Activated T-helper 1 cell treated with Interleukin-2 at 50 U/mL for 16 hours (primary cell): ENCODE measurements at places on chromosomes 13 and 19.
A peak's percentile ranks its signal among the peaks of the same experiment; 100 is the strongest.

- no peak for DNase-seq
These were observed 158.8 kb upstream of the DACH1 start for GRCh38 chr13:72025836-72026235.

- no peak for DNase-seq
These were observed 118.4 kb upstream of the SLC7A1 start for GRCh38 chr13:29713839-29714238.

- DNase-seq: no peak
These were observed 6.7 kb downstream of the EXOC3L2 start for GRCh38 chr19:45238556-45238955.

GRCh38 chr13:107088061-107088460, 520.1 kb upstream of the ARGLU1 start:
- DNase-seq: no peak

GRCh38 chr13:99566125-99567083, 65.1 kb downstream of the TM9SF2 start:
- DNase-seq: no peak

GRCh38 chr19:4908781-4909155, 533 bp upstream of the UHRF1 start:
- DNase-seq: no peak

- DNase-seq: no peak
These were observed 57.2 kb upstream of the KLF12 start for GRCh38 chr13:74191410-74191809.

DNA sequence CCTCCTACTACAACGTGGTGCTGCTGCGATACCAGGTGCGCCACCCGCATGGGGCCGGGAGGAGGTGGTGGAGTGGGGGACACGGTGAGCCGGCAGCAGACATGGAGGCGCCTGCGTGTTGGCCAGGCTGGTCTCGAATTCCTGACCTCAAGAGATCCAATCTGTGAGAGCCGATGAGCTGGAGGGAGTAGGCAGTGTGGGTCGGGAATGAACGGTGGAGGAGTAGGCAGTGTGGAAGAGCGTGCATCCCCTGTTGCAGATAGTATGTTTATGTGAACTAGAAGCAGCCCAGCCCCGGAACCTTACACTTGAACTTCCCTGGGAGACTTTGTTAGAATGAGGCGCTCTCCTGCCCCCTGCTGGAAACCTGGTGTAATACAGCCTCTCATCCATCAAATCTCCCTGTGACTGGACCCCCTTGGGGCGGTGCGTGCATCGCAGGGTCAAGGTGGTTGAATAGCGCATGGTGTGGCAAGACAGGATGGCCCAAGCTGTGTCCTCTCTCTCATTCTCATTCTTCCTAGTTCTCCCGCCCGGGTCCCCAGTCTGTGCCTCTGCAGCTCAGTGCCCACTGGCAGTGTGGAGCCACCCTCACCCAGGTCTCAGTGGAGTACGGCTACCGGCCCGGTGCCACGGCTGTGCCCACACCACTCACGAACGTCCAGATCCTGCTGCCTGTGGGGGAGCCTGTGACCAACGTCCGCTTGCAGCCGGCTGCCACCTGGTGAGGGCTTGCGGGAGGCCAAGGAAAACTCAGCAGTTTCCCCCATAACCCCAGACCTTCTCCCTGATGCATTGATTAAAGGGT, 10.5 kb upstream of the B3GNT3 start:
- peak; percentile 46 for DNase-seq

- DNase-seq: no peak
These were observed 2.3 kb downstream of the ATP13A1 start for GRCh38 chr19:19661141-19661674.

DNA sequence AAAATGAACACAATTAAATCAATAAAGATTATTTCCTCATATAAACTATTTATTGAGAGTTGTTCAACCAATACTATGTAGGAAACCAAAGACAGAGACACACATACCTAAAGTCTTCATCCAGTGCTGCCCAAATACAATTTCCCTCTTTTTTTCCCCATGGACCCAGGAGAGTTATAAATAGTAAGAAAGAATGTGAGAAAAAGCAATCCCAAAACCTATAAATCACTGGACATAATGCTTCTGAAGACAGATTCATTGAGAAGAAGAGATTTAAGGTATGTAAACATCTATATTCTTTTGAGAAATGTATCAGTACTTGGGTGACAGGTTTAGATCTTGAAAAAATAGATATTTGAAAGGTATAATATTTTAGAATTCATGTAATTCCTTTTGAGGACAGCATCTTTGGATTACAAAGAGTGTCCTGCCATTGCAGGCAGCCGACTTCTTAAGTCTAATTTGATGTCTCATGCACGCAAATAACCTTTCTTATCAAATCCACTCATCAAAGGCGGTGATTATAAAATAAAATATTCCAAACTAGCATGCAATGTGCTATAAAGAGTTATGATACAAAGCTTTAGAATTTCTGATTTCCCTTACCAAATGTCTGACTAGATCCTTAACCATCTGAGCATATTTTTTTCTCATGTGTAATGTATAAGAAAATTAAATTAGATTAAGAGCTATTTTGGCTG, 739.4 kb downstream of the LIG4 start:
- no peak for DNase-seq

- no peak for DNase-seq
These were observed 386.6 kb downstream of the DIAPH3 start for GRCh38 chr13:59776924-59777690.

DNA sequence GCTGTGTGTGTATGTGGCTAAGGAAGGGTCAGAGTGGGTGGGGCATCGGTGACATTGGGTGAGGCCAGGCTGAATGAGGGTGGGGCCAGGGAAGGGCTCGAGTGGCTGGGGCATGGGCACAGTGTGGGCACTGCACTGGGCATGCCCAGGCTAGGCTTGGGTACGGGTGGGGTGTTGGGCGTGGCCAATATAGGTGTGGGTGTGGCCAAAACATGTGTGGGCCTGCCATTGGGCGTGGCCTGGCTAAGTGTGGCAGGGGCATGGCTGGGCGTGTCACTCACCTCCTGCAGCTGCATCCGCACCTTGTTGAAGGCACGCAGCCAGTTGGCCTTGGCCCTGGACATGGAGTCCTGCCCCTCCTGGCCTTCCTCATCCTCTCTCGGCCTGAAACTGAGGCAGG, 33.2 kb downstream of the UNC13A start:
- DNase-seq: no peak

GRCh38 chr13:76036176-76036575, 400.0 kb downstream of the LMO7 start:
- no peak for DNase-seq

- no peak for DNase-seq
These were observed 63.9 kb upstream of the STARD13 start for GRCh38 chr13:33349288-33349985.

GRCh38 chr13:56347014-56347413, 793.7 kb upstream of the PRR20A start:
- DNase-seq: no peak

- no peak for DNase-seq
These were observed 97.3 kb downstream of the GGACT start for GRCh38 chr13:100491164-100491842.
